ENCODE measurements at places on chromosomes 4 and X.

GRCh38 chr4:20603671-20604313 lies 96.5 kb upstream of the PACRGL start:
- DNase-seq, result no peak

- DNase-seq, result peak; percentile 64
Observed at GRCh38 chrX:123803331-123803983, 56.4 kb upstream of the XIAP start.

- no peak for DNase-seq
Observed at GRCh38 chrX:144627947-144628346, 619.4 kb upstream of the SPANXN1 start.

GRCh38 chr4:8708401-8709021 lies 115.9 kb downstream of the CPZ start:
- DNase-seq, result no peak

DNA sequence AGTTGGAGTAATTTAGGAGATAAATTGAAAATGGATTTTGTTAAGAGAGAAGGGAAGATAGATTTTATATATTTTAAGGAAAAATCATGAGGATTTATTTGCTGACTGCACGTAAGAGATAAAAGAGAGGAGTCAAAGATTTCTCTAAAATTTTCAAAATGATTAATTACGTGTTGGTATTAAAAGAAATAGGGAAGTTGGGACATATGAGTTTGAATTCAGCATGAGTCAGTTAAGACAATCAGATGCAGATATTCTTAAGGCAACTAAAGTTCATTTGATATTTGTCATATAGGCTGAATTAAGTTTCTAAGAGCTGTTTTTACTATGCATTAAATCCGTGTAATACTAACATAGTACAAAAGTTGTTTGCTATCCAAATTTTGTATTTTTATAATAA lies 46.9 kb downstream of the TET2 start:
- DNase-seq, result no peak

DNA sequence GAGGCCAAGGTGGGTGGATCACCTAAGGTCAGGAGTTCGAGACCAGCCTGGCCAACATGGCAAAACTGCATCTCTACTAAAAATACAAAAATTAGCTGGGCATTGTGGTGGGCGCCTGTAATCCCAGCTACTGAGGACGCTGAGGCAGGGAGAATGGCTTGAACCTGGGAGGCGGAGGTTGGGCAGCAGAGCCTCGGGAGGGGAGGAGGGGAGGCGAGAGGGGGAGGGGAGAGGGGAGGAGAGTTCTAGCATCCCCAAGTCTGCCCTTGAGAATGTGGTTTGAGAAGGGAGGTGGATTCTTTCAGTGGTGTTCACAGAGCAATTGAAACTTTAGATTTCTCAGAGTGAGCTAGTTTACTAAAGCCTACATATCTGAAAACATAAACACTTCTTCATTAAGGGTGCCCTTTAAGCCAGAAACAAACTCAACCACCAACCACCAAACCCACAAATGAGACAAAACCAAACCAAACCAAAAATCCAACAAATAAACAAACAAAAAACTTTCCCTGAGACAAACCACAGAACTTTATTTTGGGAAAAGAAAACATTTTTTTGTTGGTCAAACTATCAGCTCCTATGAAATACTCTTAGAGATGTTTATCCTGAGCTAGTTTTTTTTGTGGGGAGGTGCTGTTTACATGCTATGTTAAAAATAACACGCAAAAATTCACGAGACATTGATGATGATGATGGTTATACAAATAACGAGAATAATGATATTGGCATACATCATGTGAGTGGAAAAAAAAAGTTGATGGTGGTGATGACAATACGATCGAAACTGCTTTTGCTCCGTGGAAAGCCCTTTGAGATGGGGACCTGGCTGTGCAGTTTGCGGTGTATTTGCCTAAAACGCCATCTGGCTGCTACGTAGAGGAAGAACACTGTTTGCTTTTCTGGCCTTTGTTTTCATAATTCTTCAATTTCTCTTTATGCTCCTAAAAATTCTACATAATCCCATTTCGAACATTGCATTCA lies 98.2 kb upstream of the PRKX start:
- DNase-seq, result peak; percentile 12

DNA sequence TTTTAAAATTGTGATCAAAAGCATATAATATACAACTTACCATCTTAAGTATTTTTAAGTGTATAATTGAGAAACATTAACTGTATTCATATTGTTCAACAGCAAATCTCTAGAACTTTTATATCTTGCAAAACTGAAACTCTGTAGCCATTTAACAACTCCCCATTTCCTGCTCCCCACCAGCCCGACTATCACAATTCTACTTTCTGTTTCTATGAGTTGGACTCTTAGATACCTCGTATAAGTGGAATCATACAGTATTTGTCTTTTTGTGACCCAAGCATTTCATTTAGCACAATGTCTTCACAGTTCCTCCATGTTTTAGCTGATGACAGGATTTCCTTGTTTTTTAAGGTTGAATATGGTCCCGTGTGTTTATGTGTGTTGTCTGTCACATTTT lies 106.0 kb downstream of the LRBA start:
- DNase-seq, result no peak

GRCh38 chr4:7126981-7127380 lies 59.1 kb upstream of the GRPEL1 start:
- no peak for DNase-seq

GRCh38 chr4:12723849-12724447 lies 760.2 kb downstream of the RAB28 start:
- DNase-seq, result no peak

GRCh38 chr4:76687746-76688448 lies 210.0 kb downstream of the SOWAHB start:
- DNase-seq, result no peak

- no peak for DNase-seq
Observed at GRCh38 chr4:88964450-88964849, 92.5 kb downstream of the FAM13A start.

GRCh38 chr4:159227984-159228383 lies 125.1 kb downstream of the RAPGEF2 start:
- peak; percentile 8 for DNase-seq

GRCh38 chrX:141945426-141945825 lies 41.7 kb downstream of the MAGEC1 start:
- DNase-seq, result no peak

- no peak for DNase-seq
Observed at GRCh38 chr4:85708468-85708867, 233.5 kb downstream of the ARHGAP24 start.

DNA sequence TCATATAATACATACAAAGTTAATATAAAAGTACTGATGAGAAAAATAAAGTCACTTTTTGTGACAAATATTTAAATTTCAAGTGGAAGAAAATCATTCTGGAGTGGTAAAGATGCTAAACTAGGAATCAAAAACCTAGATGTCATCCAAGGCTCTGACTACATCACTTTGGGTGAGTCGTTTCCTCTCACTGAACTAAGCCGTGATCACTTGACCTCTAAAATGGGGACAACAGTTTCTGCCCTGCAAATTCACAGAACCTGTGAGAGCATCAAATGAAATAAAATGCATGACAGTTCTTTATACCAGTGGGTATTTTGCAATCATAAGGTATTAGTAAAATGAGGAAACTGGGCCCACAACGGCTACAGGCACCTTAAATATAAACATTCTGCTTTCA lies 63.8 kb downstream of the PRDM5 start:
- DNase-seq, result no peak

- DNase-seq, result peak; percentile 57
Observed at GRCh38 chrX:136318895-136319597, 18.3 kb downstream of the ADGRG4 start.

- DNase-seq, result no peak
Observed at GRCh38 chr4:184734758-184735157, 862 bp upstream of the CENPU start.

- no peak for DNase-seq
Observed at GRCh38 chrX:94831364-94831763, 1157.4 kb downstream of the FAM133A start.

- no peak for DNase-seq
Observed at GRCh38 chr4:107825072-107825824, 516 bp downstream of the SGMS2 start.

- no peak for DNase-seq
Observed at GRCh38 chr4:76836860-76837562, 60.9 kb downstream of the SOWAHB start.

DNA sequence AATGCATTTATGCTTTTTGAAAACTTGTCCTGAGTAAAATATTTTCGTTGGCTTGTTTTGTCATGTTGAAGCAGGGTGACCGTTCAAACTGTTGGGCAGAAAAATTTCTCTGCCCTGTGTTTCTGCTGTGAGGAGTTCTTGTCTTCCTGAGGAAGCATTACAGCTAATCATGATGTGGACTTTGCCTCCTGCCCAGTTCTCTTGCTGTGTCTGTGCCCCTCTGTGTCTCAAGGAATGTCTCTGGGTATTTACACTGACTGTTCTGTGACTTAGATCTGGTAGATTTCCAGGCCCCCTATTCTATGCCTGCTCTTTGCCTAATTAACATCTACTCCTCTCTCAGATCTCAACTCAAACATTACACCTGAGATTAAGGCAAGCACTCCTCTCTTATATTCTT lies 30.4 kb upstream of the RPL34 start:
- no peak for DNase-seq

GRCh38 chr4:89177807-89178206 lies 66.5 kb downstream of the TIGD2 start:
- no peak for DNase-seq

DNA sequence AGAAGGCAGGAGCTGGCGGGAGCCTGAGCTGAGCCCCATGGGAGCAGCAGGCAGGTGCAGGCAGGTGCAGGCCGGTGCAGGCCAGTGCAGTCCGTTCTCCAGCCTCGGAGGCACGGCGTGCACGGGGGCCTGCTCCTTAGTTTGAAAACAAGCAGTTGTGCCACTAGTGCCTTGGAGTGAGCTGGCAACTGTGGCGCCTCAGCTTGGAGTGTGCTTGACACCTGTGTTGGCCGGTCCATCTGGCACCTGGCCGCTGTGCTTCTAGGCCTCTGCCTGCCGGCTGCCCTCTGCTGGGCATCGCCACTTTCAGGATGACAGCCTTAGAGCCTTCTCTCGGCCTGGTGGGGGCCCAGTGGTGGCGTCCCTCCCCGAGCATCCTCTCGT lies 47.9 kb downstream of the RGS12 start:
- DNase-seq, result no peak

DNA sequence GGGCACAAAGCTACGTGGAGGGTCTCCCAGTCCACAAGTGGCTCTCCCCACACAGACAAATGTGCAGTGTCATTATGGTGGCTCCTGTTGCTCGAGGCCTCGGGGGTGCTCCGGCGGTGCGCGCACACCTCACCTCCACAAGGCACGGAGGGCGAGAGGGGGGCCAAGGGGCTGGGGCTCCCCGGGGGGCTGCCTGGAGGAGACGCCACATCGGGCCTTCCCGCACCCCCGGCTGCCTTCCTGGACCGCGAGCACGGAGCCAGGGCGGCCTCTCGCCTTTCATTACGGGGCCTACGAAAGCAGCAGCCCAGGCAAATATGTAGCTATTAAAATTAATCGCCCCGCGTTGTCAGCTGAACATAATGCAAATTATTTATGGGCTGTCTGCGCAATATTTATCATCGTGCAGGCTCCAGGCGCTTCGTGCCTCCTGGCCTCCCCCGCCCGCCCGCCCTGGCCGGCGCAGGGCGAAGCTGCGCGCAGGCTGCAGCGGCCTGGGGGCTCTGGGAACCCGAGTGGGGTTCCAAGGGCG lies 70.8 kb upstream of the BCOR start:
- no peak for DNase-seq

- no peak for DNase-seq
Observed at GRCh38 chrX:150487369-150488094, 80.9 kb upstream of the MTM1 start.

- no peak for DNase-seq
Observed at GRCh38 chr4:56649445-56650261, 31.4 kb downstream of the HOPX start.

DNA sequence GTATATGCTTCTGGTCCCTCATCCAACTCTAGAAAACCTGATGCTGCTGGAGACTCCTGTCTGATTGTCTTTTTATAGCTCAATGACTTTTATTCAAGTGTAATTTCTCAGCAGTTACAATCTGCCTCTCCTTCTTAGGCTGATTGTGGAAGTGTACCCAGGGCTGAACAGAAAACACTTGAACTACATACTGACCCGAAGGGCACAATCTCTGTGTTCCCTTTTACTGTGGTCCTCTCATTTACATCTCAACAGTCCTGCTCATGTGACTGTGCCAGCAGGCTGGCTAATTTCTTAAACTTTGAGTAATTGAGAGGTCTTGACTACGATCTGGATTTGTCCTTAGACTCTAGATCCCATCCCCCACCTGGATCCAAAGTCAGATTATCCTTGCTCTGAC lies 863.4 kb downstream of the PDHA2 start:
- DNase-seq, result no peak

DNA sequence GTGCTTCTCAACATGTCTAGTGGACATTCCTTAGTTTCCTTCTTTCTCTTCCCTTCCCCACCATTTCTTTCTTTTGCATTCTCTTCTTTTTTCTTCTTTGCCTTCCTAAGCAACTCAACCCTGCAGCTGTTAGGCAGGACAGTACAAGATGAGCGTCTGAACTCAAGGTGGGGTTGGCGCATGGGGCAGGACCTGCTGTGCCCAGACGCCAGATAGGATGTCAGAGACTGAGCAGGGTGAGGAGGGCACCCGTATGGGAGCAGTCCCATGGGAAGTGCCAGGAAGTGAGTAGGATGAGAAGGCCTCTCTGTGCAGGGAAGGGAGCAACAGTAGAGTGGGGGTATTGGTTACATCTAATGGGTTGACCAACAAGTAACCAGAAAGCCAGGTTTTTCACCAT lies 38.1 kb upstream of the ZNF827 start:
- no peak for DNase-seq

GRCh38 chr4:76238236-76238635 lies 13.3 kb upstream of the FAM47E start:
- DNase-seq, result no peak

DNA sequence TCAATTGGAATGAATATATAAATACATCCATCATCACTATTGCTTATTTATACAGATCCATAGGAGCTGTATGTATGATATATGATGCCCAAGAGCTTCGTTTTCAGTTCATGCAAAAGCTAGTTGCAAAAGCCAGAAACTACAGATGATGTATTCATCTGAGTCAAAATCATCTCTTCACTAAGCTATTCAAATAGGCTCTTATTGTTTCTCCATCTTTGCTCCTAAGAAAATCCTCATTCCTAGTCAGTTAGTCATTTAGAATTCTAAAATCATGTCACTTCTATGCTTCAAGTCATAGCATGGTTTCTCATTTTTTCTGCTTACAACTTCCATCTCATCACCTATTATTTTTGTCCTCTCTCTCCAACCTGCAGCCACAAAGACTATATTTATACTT lies 300.1 kb upstream of the TRAM1L1 start:
- no peak for DNase-seq

DNA sequence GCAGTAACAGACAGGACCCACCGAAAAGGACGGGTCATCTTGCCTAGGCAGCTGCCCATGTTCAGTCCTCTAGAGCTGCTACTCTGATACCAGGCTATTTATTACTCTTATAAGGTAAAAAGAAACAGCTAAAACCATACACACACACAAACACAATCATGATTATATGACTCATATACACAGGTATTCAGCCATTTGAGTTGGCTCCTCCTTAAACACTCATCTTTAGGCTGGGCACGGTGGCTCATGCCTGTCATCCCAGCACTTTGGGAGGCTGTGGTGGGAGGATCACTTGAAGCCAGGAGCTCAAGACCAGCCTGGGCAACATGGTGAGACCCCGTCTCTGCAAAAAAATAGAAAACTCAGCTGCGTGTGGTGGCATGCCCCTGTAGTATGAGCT lies 76.6 kb downstream of the F11 start:
- no peak for DNase-seq

GRCh38 chrX:79082899-79083298 lies 61.6 kb upstream of the GPR174 start:
- DNase-seq, result no peak

GRCh38 chrX:40104630-40104984 lies 6.8 kb upstream of the BCOR start:
- no peak for DNase-seq

GRCh38 chr4:67927251-67927650 lies 36.0 kb downstream of the TMPRSS11A start:
- DNase-seq, result no peak

All from NCI-H2227 treated with DMSO at 0.1 percent for 48 hours (cell line).